HEK293T (cell line): ENCODE measurements at places on chromosomes 11 and 22.

GRCh38 chr11:114483929-114484328 is 44.7 kb downstream of the REXO2 start:
- DNase-seq, result no peak

GRCh38 chr11:68501813-68502212 is 41.3 kb downstream of the PPP6R3 start:
- no peak for DNase-seq

DNA sequence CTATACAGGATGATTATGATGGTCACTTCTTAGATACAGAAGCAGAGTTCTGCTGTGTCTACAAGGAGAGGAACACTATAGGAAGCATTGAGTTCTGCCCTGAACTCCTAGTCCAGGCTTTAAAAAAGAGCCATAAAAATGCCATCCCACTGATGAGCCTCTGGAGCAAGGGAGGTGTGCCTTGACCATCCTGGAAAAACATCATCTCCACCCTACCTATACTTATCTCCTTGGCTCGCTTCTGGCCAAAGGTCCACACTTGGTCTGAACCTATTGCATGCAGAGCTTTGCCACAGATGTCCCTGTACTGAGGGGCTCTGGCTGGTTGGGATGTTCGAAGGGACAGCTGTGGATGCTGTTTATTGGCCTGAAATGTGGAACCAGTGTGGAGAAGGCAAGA is 4.3 kb upstream of the PEX26 start:
- no peak for DNase-seq

DNA sequence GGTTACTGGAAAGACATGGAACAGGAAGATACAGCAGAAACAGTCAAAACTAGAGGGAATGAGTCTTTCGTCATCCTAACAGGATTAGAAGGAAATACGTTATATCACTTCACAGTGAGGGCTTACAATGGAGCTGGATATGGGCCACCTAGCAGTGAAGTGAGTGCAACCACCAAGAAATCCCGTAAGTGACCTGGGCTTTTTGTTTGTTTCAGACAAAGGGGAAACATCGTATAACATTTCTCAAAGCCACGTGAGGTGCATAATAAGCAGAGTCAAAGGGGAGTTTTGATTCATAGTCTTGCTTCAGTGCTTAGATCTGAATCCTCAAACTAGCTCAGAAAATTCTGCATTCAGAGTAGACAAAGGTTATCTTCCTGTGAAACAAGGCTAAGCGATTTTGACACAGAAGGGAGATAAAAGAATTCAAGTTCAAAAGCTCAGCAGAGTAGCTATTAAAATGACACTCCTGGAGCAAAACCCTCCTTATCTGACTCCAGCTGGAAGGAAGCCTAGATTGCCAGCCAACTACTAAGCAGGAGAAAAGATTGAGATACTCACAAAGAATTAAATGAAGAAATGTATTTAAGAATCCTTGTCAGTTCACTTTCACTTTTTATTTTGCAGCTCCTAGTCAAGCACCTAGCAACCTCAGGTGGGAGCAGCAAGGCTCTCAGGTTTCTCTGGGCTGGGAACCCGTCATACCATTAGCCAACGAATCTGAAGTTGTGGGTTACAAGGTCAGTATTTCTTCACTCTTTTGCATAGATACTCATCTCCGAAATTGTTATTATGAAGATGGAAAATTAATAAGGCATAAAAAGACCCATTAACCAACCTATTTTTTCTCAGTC is 346.4 kb upstream of the ARHGAP42 start:
- DNase-seq, result no peak

- DNase-seq, result no peak
Measured at GRCh38 chr11:121716060-121716459, 263.3 kb upstream of the SORL1-AS1 start.

- no peak for DNase-seq
Measured at GRCh38 chr22:19355413-19356157, 64.1 kb upstream of the CLTCL1 start.

- peak; percentile 43 for DNase-seq
Measured at GRCh38 chr11:108122166-108122628, 830 bp downstream of the ACAT1 start.

- DNase-seq, result no peak
Measured at GRCh38 chr11:79174045-79175008, 266.5 kb downstream of the TENM4 start.

- no peak for DNase-seq
Measured at GRCh38 chr11:31808721-31809540, 2.2 kb downstream of the PAX6 start.

GRCh38 chr22:18068381-18068988 is 9.3 kb upstream of the PEX26 start:
- no peak for DNase-seq
